ENCODE measurements at places on chromosomes 3 and 15.

- no peak for DNase-seq
These were observed 12.5 kb downstream of the MAPK6 start for GRCh38 chr15:52031556-52031955.

DNA sequence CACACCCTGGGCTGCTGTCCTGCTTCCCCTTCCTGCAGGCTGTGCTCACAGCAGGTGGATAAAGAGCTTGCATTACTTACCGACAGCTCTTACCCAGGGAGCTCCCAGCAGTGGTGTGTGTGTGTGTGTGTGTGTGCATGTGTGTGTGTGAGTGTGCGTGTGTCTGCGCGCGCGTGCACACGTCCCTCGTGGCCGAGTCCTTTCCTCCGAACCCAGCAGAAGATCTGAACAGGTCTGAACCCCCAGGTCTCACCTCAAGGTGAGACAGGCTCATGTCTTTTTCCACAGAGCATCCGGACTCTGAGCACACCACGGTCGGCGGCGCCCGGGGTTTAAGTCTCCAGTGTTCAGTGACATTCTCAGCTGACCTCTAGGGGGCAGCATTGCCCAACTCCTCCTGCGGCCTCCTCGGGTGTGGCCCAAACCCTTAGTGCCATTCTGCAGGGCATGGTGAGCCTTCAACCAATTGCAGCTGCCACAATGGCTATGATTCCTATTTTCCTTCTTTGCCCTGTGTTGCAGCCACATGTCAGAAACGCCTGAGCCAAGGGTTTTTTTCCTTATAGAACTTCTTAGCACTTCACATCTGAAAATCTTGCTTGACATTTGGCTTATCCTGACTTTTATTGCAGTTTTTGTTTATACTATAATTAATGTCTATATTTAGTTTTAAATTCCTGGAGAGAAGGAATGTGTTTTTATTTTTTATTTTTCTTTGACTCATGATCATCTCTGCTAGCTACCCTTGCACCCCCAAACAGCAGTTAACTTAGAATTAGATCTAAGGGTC lies 64.1 kb upstream of the KLHL25 start:
- peak; percentile 57 for DNase-seq

DNA sequence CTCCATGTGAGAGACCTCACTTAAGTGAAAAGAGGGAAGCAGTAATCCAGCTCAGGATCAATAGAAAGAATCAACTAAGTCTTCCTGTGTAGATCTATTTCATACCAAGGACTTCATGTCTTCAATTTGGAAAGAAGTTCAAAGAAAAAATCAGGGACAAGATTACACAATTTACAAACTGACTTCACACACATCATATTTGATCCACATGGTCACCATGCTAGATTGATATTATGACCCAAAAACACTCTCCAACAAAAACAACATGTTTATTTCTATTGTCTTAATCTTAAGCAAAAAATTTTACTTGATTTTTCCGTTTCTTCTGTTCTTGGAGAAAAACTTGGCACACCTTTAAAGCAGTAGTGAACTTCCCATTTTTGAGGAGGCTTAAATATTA lies 76.3 kb downstream of the THBS1 start:
- no peak for DNase-seq

GRCh38 chr3:20056725-20057611 lies 16.7 kb downstream of the KAT2B start:
- DNase-seq: no peak

- no peak for DNase-seq
These were observed 44.1 kb downstream of the RARB start for GRCh38 chr3:25472153-25472552.

DNA sequence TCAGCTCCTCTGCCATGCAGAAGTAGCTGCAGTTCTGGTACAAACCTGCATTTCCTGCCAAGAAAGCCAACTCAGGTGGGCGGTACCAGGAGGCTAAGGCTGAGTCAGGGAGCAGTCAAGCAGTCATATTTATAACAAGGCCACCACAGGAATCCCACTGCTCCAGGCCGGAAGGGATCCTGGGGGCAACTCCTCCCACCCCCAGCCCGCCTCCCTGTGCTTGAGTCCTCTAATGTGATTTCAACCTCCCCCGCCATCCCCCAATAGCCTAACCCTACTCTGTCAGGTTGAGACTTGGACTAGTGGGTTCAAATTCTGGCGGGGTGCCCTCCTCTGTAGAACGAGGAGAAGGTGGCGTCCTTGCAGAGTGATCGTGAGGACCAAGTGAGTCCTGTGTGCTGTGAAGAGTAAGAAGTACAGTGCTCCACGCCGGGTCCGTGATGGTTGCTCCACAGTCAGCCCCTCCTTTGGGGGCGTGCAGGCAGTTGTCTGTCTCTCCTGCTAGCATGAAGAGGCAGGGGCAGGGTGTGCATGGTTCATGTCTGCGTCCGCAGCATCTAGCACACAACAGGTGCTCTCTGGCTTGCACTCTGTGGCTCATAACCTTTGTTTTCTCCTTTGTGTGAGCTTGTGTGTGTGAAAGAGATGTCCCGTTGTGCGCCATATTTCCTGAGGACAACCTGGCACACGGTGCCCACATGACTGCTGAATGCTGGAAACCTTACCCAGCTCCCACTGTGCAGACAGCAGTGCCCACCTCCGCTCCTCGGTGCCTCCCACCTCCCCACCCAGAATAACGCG lies 78.3 kb downstream of the SMAD6 start:
- DNase-seq: no peak
